ENCODE measurements at places on chromosomes 3 and 15.

DNA sequence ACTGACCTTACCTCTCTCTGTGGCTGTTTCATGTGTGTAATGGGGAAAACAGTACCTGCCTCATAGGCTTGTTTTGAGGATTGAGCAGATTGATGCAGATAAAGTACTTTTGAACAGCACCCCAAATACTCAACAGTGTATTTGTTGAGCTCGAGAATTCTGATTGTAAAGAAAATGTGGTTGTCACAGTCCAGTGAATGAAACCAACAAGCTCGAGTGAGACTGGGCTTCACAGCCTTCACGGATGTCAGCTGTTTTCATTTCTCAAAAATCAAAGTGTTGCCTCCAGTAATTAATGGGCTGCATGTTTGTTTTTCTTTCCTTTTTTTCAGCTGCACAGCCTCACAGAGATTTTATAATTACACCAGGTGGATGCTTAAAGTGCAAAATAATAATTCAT, 43.7 kb downstream of the PARP15 start:
- no peak for DNase-seq

DNA sequence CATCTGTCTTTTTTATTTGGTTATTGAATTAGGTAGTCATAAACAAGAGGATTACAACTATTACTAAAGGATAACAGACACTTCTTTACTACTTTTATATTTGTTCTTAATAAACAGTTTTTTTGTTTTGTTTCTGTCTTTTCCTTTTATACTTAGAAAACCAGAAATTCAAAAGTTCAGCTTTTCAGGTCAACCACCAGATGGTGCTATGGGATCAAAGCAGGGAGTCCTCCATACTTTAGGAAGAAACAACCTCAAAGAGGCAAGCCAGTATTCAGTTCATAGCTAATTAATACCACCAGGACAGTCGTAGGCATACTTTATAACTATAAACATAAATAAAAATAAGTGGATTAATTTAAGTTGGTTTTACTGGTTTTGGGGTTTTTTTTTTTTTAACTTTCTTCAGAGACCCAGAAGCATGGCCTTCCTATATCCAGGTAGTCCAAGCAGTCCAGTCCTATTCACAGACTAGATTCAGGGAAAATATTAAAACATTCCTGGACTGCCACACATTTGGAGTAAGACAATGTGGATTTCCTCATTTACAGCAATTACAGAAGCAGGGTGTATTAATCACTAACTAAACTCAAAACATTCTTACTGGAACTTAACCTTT, 16.0 kb upstream of the EID1 start:
- DNase-seq: no peak

GRCh38 chr3:113496924-113497323, 18.0 kb downstream of the SPICE1 start:
- DNase-seq: no peak

GRCh38 chr3:149417174-149417573, 39.7 kb upstream of the TM4SF1 start:
- no peak for DNase-seq

DNA sequence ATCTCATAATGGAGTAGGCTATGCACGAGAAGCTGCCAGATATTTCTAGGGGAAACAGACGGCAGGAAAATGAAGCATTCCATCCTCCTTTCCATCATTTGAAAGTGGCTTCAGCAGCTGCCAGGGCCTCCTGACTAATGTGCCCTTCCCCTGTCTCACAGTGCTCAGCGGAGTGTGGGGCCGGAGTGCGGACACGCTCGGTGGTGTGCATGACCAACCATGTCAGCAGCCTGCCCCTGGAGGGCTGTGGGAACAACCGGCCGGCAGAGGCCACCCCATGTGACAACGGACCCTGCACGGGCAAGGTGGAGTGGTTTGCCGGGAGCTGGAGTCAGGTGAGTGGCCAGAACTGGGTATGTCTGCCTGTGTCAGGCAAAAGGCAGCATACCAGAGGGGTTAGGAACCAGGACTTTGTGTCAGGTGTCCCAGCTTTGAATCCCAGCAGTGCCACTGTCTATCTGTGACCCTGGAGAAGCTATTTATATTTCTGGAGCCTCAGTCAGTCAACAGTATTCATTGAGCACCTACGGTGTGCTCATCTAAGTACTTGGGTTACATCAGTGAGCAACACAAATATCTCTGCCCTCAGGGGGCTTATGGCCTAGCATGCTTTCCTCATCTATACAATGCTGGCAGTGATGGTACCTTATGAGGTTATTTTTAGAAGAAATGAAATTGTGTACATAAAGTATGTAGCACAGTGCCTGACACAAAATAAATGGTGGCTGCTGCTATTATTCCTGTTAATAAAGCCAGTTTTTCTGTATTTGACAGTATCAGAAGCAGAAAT, 52.4 kb upstream of the NR2E3 start:
- no peak for DNase-seq

DNA sequence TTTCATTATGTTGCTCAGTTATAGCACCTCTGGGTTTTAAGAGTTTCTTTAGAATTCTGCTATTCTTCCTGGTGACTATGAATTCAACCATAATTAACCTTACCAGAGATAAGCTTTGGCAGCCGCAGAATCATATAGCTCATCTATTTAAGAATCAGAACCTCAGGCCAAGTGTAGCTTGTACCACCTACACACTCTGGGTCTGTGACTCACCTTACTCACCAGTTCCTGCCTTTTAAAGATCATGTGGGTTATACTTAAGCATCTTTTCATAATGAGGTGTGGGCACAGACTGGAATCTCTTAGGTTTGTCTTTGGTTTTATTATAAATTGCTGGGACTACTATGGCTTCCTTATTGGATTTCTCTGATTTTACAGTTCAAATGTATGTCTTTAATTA, 21.9 kb downstream of the CDV3 start:
- DNase-seq: no peak
